Naive thymus-derived CD4-positive, alpha-beta T cell (primary cell): ENCODE measurements at places on chromosomes 5 and 9. TPM values are rescaled to one million over a fixed set of nuclear protein-coding genes. Genes with fewer than 3 reads are reported as not detected.

Gene TAF11L10
- not detected for total RNA-seq

Gene DAB2
- total RNA-seq: 6.3 TPM

Gene PROB1
- total RNA-seq: 0.76 TPM

Gene QRFP
- not detected for total RNA-seq

Gene DPM2
- total RNA-seq: 29.1 TPM

Gene ARL14EPL
- not detected in 2 replicates for total RNA-seq

Gene TOMM5
- total RNA-seq: 86.8 and 87.1 TPM in 2 replicates

Gene DOCK2
- 202 TPM for total RNA-seq

Gene SOHLH1
- total RNA-seq: not detected

Gene ENG
- total RNA-seq: 25.8 and 26.3 TPM in 2 replicates
